Anterior cingulate cortex (tissue), 58 donors: ENCODE measurements at places on chromosomes 1 and 21.
A peak's percentile ranks its signal among the peaks of the same experiment; 100 is the strongest.

GRCh38 chr1:96041470-96041869 is 680.1 kb upstream of the PTBP2 start:
- no peak for DNase-seq

DNA sequence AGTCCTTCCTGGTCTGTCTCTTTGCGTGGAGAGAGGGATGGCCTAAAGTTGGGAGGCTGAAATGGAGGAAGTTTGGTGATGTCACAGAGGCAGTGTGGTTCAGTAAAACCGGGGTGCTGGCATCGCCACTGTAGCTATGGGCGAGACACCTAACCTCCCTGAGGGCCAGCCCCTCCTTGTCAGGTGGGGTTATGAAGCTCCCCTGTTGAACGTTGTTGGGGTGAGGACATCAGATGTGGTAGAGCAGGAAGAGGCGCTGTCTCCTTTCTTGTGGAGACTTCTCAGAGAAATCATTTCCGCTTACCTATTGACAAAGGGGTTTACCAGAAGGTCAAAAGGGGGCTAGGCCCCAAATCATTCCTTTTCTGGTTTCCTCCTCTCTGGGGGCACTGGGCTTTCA is 294.7 kb downstream of the SIPA1L2 start:
- DNase-seq, result no peak

DNA sequence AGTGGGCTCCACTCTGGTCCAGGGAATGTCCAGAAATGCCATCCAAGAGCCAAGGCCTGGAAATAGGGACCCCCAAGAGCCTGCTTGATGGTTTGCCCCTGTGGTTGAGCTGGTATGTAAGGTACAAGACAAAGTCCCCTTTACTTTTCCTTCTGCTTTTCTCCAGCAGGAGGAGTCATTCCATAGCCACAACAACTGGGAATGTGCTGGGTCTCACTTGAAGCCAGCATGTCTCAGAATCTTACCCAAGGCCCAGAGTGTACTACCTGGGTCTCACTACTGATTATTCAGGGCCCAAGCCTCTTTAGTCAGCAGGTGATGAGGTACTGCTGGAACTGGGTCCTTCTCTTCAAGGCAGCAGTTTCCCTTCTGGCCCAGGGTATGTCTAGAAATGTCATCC is 62.1 kb upstream of the CD55 start:
- no peak for DNase-seq

DNA sequence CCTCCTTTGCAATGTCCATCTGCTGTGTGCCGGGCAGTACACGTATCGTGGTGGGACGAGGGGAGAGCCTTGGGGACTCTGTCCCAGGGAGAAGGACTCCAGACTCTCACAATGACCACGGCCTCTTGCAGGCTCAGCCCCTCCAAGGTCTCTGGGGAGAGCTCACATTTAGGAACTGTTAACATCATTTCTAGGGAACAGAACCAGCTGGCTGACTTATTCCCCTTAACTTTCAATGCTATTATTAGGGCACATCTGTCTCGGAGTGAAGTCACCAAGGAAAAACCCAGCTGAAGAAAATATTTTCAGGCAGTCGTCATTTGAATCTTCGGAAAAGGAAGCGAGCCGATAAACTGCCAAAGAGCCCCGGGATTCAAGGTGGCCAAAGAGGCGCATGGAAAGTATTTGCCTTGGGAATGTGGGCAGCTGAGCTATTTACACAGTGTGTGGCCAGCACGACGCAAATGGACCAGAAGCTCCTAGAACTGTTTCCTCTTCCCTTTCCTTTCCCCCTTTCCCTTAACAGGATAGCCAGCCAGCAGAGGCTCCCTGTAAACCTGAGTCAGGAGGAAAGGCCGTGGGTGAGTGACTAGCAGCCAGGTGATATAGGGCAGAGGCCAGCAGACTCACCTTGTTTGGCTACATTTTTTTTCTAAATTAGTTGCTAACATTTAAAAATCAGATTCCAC is 74.5 kb downstream of the ITPKB start:
- no peak for DNase-seq

DNA sequence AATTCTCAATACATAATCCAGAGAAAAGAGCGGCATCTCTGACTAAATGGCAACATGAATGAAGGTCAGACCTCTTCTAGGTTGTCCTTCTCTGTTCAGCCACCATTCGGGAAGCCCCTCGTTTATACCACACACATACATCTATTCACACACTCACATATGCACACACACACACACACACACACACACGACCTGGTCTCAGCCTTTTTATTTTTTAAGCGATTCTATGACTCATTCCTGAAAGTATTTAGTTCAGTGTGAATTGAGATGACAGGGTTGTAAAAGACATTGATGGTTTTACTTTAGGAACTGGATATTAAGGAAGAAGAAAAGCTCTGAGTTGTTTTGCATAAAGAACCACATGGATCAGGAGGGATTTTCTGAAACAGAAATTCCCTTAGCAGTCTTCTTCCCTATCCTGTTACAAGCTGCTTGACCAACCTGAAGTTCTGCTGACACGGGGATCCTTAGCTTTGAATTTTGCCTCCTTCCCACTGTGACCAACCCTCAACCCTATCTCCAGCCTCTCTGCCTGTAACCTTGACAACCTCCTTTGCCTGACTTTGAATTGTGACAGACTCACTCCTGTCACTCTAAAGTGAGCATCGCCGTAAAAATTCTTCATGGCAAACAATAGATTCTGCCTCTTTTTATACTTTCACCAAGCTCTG is 383.1 kb upstream of the ESRRG start:
- no peak for DNase-seq

GRCh38 chr1:51558375-51558924 is 39.4 kb upstream of the EPS15 start:
- no peak for DNase-seq

DNA sequence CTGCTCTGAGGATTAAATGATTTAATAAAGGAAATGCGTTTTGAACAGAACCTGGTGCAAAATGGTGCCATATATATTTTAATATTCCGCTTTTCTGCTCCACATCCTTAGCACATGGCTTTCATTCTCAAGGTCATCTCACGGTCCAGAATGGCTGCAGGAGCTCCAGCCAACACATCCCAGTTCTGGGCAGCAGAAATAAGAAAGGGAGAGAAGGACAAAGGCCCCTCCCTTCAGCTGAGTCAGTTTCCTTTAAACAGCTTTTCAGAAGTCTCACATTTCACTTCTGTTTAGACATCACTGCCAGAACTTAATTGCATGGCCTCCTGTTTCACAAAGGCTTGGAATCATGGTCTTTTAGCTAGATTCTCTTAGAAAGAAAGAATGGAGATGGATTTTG is 75.2 kb upstream of the LRRN2 start:
- DNase-seq, result no peak

DNA sequence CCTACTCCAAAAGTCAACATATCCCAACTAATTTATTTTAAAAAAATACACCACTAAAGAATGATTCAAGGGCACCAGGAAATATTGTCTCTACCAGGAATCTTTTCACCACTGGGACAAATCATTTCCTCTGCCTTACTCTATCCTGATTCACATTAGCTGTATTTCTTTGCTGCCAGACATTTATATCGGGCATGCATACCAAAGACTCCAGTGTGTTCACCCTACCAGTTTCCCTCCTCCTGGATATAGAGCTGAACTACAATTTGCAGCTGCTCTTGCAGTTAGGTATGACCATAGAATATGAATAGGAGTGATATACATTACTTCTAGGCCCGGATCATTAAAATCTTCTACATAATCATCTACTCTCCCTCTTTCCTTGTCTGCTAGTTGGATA is 7.6 kb downstream of the KCNJ6 start:
- no peak for DNase-seq

DNA sequence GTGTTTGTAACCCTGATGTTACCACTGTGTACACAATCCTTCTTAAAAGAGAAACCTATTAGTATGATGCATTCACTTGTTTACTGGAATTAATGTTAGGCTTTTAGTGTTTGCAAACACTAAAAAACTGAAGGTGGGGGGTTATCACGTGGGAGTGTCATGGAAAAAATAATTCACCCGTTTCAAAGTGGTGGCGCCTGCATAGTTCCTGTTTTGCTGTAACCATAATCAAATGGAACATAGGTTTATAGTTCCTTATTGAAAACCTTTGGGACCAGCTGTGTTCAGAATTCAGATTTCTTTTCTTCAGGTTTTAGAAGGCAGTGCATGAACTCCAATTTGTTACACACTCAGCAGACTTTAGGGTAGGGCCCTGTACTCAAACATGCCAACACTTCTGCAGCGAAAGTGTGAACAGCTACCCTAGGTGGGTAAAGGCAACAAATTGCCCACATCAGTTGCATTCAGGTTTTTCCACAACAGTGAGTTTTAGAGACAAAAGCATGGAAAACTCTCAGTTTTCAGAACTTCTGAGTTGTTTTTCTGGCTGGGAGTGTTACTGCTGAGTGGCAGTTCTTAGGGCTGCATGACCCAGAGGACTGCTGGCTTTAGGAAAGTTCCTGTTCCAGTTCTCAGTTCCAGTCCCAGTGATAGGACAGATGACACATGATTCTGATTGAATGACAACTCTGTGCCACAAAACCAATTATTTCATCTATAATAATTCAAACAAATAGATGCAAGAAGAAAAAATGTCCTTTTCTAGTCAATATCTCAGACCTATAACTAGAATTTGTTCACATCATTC is 29.1 kb upstream of the IVNS1ABP start:
- no peak for DNase-seq

- DNase-seq, result no peak
Measured at GRCh38 chr1:161869291-161869690, 103.2 kb downstream of the ATF6 start.

GRCh38 chr1:7298145-7298544 is 473.0 kb upstream of the VAMP3 start:
- no peak for DNase-seq

GRCh38 chr1:45880930-45881329 is 77.5 kb downstream of the MAST2 start:
- no peak for DNase-seq

GRCh38 chr21:40639616-40640194 is 207.3 kb downstream of the DSCAM start:
- DNase-seq, result no peak

DNA sequence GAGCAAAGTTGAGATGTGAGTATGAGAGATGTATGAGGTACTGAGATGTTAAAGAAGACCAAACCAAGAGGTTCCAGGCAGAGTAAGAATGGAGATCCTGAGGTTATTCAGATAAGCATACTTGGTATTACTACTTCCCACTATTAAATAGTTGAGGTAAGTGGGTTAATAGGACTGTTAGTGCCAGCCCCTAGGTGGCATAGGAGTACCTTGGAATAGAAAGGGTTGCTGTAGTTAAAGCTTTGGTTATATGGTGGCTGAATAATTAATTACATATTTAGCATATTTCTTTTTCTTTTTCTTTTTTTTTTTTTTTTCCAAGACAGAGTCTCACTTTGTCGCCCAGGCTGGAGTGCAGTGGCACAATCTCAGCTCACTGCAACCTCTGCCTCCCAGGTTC is 397.9 kb upstream of the TMPRSS15 start:
- DNase-seq, result no peak

- DNase-seq, result no peak
Measured at GRCh38 chr1:86487811-86488141, 19.0 kb downstream of the CLCA1 start.

- DNase-seq, result no peak
Measured at GRCh38 chr1:185263292-185263691, 53.8 kb downstream of the IVNS1ABP start.

DNA sequence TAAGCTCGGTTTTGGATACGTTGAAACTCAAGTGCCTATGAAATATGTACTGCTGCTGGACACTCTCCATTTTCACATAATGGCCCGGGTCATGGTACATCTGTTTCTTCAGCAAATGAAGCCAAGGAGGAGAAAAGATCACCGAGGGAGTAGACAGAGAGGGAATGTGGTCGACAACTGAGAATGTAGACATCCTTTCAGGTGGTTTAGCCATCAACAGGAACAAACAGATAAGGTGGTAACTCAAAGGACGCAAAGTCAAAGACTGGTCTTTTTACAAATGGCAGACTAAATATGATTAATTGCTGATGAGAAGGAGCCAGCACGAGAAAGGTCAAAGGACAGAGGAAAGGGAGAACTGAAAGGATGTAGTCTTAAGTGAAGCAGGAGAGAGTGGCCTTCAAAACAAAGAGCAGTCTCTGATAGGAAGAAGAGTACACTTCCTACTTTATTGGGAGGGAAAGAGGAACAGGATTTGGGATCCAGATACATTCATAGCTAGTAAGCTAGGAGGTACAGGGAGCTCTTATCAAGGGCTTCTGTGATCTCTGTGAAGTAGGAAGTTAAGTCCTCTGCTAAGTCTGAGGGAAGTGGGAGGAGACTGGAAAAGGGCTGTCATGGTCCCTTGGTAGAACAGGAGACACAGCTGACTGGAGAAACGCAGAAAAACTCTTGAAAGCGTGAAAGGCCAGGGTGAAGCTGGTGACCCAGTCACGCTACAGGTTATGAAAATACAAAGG is 28.3 kb downstream of the NUP133 start:
- no peak for DNase-seq

DNA sequence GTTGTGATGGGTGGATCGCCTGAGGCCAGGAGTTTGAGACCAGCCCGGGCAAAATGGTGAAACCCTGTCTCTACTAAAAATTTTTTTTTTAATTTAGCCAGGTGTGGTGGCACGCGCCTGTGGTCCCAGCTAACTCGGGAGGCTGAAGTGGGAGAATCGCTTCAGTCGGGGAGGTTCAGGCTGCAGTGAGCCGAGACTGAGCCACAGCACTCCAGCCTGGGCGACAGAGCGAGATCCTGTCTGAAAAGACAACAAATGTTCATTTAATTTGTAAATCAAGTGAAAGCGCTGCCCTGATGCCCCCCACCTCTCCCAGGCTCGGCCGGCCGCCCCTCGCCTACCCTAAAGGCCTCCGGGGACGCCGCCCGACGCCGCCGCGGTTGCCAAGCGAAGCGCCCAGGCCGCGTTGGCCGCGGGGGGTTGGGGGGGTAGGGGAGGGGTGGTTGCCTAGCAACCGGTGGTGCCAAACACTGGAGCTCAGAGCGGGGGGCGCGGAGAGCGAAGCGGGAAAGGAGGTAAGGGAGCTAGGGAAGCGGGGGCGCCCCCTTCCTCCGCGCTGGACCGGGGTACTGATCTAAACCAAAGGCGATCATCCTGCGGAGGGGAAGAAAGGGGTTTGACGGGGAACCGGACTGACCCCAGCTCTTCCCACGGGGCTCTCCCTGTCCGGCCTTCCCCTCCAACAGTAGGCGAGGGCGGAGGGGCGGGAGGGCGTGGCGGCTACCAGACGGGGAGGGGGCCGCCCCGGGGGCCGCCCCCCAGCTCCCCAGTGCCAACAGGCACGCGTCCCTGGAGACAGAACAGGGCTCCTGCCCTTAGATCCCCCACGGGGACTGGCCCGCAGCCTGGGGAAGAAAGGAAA is at the start of gene TEKT2:
TEKT2 (plus strand) TSS at position 460 of the 862 bp plus-strand sequence. CDS start 828 bp downstream, outside the sequence.
- DNase-seq, result peak; percentile 46

DNA sequence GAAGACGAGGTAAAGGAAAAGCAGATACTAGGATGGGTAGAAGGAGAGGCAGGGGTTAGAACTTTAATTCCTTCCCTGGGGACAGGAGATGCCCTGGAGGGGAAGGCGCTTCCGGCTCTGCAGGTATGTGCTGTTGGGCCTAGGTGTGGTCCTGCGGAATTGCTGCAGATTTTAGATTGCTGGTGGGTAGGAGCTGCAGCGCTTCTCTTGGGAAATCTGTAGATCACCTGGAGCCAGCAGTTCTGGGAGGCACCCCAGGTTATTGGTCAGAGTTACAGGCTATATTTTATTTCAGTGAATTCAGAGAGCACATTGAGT is 1.1 kb downstream of the MGST3 start:
- DNase-seq, result no peak
